ENCODE measurements at places on chromosomes 6 and 20.
A peak's percentile ranks its signal among the peaks of the same experiment; 100 is the strongest.

DNA sequence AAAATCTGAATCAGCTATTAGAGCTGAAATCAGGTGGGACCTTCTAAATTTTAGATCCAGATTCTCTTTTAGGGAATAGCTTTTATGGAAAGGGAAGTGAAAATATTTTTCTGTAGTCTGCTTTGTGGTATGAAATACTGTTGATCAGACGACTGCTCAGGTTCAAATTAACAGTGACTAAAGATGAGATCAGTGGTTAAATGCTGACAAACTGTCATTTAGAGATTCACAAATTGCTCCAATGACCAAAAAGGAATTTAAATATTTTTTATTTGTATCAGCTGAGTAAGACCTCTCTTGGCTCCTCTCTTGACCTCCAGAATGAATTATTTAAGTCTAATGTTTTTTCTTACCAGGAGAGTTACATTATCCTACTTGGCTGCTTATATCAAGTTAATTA lies 77.3 kb downstream of the KCNQ5 start:
- DNase-seq, result no peak

GRCh38 chr6:5728351-5729079 lies 278.2 kb downstream of the NRN1 start:
- DNase-seq, result no peak

DNA sequence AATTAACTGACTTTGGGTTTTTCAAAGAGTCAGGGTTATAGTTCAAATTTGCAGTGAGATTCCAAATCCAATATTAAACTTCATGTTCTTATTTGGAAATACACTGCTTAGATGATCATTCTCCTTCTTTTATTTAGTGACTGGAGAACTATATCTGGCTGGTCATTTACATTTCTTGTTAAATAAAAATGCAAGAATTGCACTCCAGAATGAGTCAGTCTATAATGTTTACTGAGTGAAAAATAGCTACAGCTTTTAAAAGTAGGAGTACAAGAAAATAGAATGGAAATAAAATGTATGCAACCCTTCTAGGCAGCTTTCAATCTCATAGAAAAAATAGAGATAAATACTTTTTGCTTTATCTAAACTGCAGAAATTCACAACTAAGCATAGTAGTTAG lies 54.5 kb upstream of the CD2AP start:
- DNase-seq, result no peak

- DNase-seq, result no peak
These were observed 532.8 kb downstream of the RFPL4B start for GRCh38 chr6:112879920-112880413.

DNA sequence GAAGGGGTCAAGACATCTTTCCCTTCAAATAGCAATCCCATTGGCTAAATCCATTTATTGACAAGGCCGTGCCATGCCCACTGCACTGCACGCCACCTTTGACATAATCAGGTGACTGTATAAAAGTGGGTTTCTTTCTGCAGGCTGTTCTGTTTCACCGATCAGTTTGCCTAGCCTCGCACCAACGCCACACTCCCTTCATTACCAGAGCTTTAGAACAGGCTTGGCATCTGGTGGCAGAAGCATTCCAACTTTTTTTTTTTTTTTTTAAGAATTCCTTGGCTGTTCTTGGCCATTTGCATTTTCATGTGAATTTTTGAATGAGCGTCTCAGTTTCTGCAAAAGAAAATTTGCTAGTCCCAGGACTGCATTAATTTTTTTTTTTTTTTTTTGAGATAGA lies 78.1 kb downstream of the PPP1R3G start:
- no peak for DNase-seq

GRCh38 chr6:5439749-5440148 lies 178.4 kb downstream of the FARS2 start:
- no peak for DNase-seq

DNA sequence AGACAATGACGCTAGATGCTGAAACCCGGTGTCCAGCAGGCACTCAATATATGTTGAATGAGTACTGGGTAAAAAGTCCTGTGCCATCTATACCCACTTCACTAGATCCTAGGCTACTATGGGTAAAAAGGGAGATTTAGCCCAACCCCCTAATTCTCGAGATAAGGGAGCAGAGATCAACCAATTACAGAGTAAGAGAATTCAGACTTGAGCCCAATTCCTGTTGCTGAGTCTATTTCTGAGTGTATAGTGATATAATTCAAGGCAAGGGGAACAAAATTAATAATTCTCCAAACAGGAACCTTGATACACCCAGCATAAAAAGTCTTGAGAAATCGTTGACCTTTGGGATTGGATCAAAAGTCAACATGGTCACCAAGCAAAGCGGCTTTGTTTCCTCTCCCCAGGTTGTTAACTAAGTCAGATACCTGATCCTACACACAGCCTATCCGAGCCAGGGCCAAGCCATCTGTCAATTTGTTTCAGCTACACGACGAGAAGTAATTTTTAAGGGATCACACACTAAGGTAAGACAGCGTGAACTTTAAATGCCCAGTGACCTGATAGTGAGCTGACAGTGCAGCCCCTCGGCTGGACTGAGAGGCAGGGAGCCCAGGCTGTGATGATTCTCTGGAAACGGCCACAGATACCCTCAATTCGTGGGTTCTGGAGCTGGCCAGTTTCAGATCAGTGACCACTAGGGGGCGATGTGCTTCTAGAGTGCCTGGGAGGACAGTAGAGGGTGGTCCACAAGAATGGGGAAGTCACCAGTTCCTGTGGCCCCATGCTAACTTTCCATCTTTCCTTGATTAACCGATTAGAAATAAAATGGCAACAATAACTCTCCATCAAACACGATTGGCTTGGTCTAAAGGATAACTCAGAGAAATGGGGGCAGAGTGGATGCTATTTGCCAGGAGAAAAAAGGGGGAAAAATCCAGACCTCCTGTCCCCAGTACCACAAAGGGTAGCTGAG lies 46.2 kb downstream of the SLC22A23 start:
- DNase-seq, result peak; percentile 17

- no peak for DNase-seq
These were observed 109.0 kb downstream of the ATG5 start for GRCh38 chr6:106216527-106216926.
